ENCODE measurements at places on chromosomes 3 and 15. TPM values are rescaled to one million over a fixed set of nuclear protein-coding genes. Genes with fewer than 3 reads are reported as not detected.

The CILP gene
- total RNA-seq: 0.05 TPM

The ANKUB1 gene
- total RNA-seq: not detected

The IDH2 gene
- 208 TPM for total RNA-seq

The GPR149 gene
- total RNA-seq: not detected

The COX5A gene
- total RNA-seq: 216 TPM

The TMEM39A gene
- 31.8 TPM for total RNA-seq

The NIT2 gene
- total RNA-seq: 52.2 TPM

The SCN11A gene
- total RNA-seq: 0.03 TPM

The DPPA2 gene
- total RNA-seq: not detected

The ZNF592 gene
- 36.4 TPM for total RNA-seq

The PRKAR2A gene
- total RNA-seq: 32.6 TPM

The TM4SF18 gene
- total RNA-seq: not detected

The IL12A gene
- total RNA-seq: 0.18 TPM

The NEK10 gene
- 0.75 TPM for total RNA-seq

The ZNF80 gene
- total RNA-seq: 0.12 TPM

The CCDC9B gene
- total RNA-seq: 0.76 TPM

The C3orf85 gene
- not detected for total RNA-seq

The ECE2 gene
- not detected for total RNA-seq

The COL7A1 gene
- 0.17 TPM for total RNA-seq

The VILL gene
- total RNA-seq: 27.3 TPM

The LOXL1 gene
- total RNA-seq: 1.9 TPM

The DUOXA2 gene
- total RNA-seq: not detected

The GOLGA6L4 gene
- 1.1 TPM for total RNA-seq

The DZIP1L gene
- total RNA-seq: 0.30 TPM

The CHRNB4 gene
- not detected for total RNA-seq

The SLC22A14 gene
- total RNA-seq: not detected

The SMCO1 gene
- not detected for total RNA-seq

The PTX3 gene
- total RNA-seq: not detected

The CCR5 gene
- total RNA-seq: 12.3 TPM

The CMTM7 gene
- 44.8 TPM for total RNA-seq

The VPS8 gene
- total RNA-seq: 78.4 TPM

The CASR gene
- not detected for total RNA-seq

The NDN gene
- total RNA-seq: 4.1 TPM

The FBXL22 gene
- 0.77 TPM for total RNA-seq
